Inflammatory macrophage treated with lipopolysaccharide for 4 hours (primary cell): ENCODE measurements at places on chromosomes 16 and 17.

DNA sequence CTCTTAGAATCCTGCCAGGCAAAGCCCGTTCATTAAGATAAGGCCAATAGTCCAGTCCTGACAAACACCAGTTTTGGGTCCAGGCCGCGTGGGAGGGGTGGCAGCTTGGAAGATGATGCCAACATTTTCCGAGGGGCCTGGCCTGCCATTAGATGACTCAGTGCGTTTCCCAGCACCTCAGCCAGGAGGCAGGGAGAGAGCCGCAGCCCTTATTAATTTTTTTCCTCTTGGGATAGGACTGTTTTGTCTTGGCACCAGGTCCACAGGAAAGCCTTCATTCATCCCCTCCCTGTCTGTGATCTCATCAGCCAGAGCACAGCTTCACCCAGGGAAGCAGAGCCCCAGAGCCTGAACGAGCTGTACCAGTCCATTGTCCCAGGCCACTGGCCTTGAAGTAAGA is 4.7 kb upstream of the NDEL1 start:
- DNase-seq, result no peak

DNA sequence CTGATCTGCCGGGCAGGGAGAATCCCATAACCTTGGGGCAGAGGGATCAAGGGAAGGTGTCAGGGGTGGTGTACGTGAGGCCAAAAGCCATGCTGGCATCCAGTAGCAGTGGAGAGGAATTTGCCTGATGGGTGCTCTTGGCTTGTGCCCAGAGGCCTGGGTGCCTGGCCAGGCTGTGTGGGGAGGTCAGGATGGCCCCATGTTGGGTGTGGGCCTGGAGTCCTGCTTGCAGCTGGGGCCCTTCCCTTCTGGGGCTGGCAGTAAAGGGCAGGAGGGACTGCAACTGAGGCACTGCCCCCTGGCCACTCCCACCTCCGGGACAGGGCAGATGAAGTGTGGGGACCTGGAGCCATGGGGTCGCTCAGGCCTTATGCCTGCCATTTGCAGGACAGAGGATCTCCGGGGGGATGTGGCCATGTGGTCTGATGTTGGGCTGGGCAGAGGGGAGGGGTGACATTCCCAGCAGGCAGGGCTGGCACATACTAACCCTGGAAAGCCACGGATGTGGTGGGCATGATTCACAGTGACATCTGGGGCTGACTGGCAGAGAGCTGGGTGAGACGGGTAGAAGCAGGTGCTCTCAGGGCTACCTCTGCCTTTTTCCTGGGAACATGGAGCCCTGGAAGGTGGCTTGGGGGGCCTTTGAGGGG is 3.5 kb downstream of the FMNL1 start:
- no peak for DNase-seq

DNA sequence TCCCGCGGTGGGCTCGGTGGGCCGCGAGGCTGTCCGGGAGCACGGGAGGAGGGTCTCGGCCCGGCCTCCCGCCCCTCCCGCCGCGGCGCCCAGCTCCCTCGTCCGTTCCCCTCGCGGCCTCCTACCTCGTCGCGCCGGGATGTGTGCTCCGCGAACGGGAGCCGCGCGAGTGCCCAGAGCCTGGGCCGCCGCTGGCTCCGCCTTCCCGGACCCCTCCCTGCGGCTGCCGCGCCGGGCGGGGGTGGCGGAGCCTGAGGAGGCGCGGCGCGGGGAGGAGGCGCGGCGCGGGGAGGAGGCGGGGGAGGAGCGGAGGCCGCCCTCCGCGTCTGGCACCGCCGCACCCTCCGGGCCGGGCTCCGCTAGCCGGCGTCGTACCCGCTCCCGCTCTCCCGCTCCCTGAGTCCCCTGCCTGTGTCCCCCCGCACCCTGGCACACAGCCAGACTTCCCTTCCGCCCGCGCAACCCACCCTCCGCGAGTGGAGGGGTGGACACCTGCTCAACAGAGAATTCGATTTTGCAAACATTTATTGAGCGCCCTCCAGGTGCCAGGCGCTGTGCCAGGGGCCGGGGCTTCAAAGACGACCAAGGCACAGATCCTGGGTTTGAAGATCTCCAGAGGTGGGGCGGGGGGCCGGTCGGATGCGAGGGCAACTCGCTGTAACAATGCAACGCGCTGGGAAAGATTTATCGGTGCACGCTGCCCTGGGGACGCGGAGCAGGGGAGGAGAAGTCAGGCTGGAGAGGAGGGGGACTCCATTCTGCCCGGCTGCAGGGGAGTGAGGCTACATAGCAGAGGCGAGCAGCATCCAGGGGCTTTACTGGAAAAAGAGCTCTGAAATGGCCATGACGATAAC is at the start of gene MPP3:
MPP3 (minus strand) TSS at position 171 of the 854 bp plus-strand sequence. CDS start 1,240 bp downstream, outside the sequence.
- peak; percentile 33 for DNase-seq

DNA sequence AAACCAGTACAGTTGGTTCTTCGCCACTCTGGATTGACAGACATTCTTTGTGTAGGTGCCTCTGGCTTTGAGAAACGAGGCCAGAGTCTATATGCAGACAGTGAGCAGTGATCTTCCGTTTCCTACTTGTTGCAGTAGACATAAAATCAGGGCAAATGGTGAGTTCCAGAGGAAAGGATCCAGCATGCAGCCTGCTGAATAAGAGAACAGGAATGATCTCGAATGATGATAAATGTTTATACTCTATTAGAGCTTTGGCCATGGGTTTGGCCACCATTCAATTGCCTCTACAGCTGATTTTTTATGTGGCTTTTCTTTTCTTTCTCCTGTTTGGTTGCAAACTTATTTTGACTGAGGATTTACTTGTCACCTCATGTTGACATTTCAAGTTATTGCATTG is 286.7 kb downstream of the IRX3 start:
- DNase-seq, result no peak

DNA sequence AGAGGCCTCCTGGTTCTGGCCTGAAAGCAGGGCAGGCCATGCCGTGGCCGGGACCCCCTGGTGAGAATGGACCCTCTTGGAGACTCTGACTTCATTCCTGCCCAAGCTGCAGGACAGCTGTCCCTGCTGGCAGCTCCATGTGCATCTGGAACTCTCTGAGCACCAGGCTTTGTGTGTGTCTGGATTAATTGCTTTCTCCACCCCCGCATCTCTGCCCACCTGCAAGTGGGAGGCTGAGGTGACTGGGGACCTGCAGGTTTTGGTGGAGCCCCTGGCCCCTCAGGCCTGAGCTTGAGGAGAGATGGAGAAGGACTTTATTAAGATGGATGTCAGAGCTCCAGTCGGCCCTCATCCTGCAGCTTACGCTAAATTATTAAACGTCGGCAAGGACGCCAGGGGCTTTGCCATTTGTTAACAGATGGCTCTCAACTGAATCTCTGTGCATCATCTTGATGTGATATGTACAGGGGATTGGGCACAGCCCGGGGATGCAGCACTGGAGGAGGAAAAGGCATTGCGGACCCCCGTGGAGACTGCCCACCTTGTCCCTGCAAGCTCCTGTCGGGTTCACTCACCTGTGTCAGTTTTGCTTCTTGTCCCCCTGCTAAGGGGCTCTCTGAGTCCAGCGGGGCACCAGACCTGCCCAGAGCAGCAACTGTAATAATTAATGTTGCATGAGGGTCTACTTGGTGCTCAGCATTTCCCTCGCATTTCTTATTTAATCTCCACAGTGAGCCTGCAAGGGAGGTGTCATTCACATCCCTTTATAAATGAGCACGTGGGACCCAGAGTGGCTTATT is 154.1 kb upstream of the RPL38 start:
- no peak for DNase-seq

DNA sequence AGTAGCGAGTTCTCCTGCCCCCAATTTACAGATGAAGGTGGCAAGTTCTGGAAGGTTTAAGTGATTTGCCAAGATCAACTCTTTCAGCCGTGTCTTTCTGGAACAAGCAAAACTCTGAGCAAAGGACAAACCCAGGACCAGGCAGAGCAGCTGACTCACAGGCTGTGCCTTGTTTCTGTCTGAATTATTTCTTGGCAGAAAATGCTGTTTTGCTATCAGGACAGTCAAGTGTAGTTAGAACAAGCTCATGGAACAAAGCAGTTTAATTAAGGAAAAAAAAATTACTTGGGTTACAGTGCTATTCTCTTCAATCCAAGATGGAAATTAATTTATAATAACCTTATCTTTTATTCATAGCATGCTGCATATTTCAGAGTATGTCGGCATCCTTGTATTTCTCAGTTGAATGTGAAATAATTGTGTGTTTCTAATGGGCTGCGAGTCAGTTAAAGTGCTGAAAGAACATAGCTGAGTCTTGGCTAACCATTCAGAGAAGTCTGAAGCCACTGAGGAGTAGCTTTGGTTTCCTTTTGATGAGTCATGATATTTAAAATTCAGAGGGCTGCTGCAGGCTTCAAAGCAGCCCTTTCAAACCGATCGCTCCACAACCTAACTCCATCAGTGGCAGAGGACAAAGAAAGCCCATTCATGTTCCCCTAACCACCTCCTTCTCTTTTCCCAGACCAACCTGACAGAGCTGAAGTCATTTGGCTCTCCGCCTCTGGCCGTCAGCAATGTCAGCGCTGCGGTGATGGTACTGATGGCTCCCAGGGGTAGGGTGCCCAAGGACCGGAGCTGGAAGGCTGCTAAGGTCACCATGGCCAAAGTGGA is 143.7 kb downstream of the ZNF18 start:
- no peak for DNase-seq

GRCh38 chr16:65617421-65617820 is 495.6 kb upstream of the CDH11 start:
- DNase-seq, result no peak

- peak; percentile 44 for DNase-seq
Measured at GRCh38 chr17:75105126-75106080, 4.4 kb upstream of the ARMC7 start.

- no peak for DNase-seq
Measured at GRCh38 chr17:76612465-76612864, 26.8 kb upstream of the ST6GALNAC2 start.
